ENCODE measurements at places on chromosomes 1 and 21. TPM values are rescaled to one million over a fixed set of nuclear protein-coding genes. Genes with fewer than 3 reads are reported as not detected.
A peak's percentile ranks its signal among the peaks of the same experiment; 100 is the strongest.

- no peaks in the 10 kb centered on the region for H3K27me3 ChIP-seq
- H3K4me3 ChIP-seq: peak overlapping the region; percentile 92
- H3K4me1 ChIP-seq: peaks cover 25% of the 10 kb centered on the region
Observed at GRCh38 chr1:155934936-155935590, 850 bp upstream of the KHDC4 start.

GRCh38 chr1:11198851-11199594, 9.9 kb downstream of the ANGPTL7 start:
- no peak overlapping the region for H3K4me3 ChIP-seq
- H3K27ac ChIP-seq: no peak overlapping the region
- no peak for DNase-seq
- peaks cover 34% of the 10 kb centered on the region for H3K36me3 ChIP-seq
- no peaks in the 10 kb centered on the region for H3K4me1 ChIP-seq

GRCh38 chr1:84800090-84801073, 92.6 kb downstream of the LPAR3 start:
- H3K4me3 ChIP-seq: no peak overlapping the region
- no peak for DNase-seq
- no peaks in the 10 kb centered on the region for H3K4me1 ChIP-seq
- H3K27me3 ChIP-seq: no peaks in the 10 kb centered on the region

DNA sequence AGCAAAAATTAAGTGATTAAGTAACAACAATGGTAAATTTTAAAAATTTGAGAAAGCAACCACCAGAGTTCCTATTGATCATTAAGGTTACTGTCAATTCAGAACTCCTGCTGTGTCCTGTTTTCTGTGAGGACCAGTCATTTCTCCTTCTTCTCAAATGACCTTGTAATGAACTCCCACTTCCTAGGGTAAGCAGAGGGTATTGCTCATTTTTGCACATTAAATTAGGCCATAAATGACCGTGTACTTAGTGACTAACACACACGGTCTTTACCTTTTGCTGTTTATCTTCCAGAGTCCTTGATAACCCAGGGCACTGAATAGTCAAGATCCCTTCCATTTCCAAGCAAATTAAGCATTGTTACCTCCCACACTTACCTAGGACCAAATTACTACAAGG, 227.5 kb upstream of the LYPLAL1 start:
- no peaks in the 10 kb centered on the region for H3K4me1 ChIP-seq
- H3K27ac ChIP-seq: no peak overlapping the region
- DNase-seq: no peak
- no peaks in the 10 kb centered on the region for H3K36me3 ChIP-seq
- H3K4me3 ChIP-seq: no peak overlapping the region

TCHH gene
- total RNA-seq: 0.05 TPM

BSND gene
- not detected for total RNA-seq

SMIM1 gene
- total RNA-seq: 1.8 TPM

CHODL gene
- not detected for total RNA-seq

DNA sequence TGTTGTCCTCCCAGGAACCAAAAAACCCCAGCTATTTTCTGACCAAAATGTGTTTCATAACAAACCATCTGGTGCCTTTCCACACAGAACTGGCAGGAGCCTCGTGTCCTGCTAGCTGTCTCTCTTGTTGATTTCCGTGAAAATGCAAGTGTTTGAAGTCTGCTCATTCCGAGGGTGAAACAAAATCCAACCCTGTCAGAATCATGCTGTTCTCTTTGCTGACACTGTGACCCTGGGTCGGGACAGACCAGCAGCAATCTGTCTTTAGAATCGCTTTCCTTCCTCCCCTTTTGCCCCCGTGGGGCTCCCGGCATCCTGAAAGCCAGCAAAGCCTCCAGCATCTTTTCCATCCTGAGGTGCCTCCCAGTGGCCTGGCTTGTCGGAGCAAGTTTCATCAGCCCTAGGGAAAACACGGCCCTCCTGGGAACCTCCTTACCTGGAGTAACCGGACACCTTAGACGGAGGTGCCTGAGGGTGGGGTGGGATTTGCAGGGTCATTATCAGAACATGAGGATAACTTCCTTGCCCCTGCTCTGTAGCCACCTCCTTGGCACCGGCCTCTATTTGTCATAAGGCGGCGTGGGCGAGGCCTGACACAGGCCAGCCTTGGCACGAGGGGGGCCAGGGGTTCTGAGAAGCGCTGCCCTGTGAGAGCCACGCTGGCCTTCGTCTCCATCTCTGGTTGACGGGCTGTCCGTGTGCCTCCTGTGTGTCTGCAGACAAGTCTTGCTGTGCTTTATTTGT, 24.9 kb downstream of the LDLRAP1 start:
- peaks cover 48% of the 10 kb centered on the region for H3K4me1 ChIP-seq
- no peak overlapping the region for H3K27ac ChIP-seq
- DNase-seq: no peak
- no peak overlapping the region for H3K4me3 ChIP-seq
- H3K36me3 ChIP-seq: peaks cover 12% of the 10 kb centered on the region

DNA sequence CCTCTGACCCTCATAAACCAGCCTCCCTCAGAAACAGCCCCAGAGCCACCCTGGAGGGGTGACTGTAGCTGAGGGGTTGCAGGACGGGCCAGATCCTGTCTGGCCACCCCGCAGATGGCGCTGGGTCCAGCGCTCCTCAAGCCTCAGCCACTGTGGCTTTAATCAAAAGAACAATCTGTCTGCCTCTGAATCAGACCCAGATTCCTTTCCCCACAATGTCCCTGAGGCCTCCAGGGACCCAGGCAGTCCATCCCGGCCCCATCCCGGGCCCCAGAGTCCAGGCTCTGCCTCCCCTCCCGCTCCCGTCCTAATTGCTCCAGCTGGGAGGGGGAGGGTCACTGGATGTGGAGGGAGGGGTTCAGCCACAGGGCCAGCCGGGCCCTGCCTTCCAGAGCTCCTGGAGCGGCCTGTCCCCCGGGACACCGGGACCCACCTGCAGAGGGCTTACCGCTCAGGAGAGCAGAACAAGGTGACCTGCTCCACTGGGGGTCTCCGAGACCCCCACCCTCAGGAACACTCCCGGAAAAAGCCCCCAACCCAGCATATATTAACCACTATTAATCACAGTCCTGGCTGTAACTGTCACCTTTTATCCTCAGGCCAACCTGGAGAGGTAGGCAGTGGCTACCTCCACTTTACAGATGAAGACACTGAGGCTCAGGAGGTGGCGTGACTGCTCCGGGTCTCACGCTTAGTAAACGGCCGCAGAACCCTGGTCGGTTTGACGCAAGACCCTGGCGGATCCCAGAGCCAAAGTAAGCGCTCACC, 836 bp upstream of the FBLIM1 start:
- H3K4me3 ChIP-seq: no peak overlapping the region
- DNase-seq: no peak
- H3K27me3 ChIP-seq: no peaks in the 10 kb centered on the region
- no peaks in the 10 kb centered on the region for H3K36me3 ChIP-seq

DNA sequence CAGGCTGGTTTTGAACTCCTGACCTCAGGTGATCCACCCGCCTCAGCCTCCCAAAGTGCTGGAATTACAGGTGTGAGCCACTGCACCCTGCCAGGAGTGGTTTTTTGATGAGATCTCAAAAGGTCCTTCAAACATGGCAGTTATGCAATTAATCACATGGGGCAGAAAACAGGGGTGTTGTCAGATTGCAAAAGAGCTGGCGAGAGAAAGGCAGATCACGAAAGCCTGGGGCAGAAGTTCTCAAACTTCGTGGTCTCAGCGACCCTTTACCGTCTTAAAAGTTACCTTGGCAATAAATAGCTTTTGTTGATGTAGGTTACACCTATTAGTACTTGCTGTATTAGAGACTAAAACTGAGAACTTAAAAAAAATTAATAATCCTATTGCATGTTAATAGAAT, 16.1 kb downstream of the CNR2 start:
- DNase-seq: no peak
- no peaks in the 10 kb centered on the region for H3K27me3 ChIP-seq
- H3K4me3 ChIP-seq: no peak overlapping the region
- peaks cover 12% of the 10 kb centered on the region for H3K4me1 ChIP-seq
- no peak overlapping the region for H3K27ac ChIP-seq

PALMD gene
- total RNA-seq: 18.3 TPM

DNA sequence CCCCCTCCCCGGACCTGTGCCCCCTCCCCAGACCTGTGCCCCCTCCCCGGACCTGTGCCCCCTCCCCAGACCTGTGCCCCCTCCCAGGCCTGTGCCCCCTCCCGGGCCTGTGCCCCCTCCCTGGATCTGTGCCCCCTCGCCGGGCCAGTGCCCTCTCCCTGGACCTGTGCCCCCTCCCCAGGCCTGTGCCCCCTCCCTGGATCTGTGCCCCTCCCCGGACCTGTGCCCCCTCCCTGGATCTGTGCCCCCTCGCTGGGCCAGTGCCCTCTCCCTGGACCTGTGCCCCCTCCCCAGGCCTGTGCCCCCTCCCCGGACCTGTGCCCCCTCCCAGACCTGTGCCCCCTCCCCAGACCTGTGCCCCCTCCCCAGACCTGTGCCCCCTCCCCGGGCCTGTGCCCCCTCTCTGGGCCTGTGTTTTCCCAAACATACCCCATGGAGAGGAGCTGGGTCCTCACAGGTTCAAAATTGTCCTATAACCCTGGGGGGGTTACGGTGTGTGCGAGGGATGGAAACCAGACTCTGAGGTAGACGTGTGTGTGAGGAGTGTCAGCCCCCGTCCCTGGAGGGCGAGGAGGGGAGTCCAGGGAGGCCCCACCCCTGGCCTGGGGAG, 47.6 kb upstream of the POFUT2 start:
- H3K27ac ChIP-seq: no peak overlapping the region
- H3K27me3 ChIP-seq: no peaks in the 10 kb centered on the region
- DNase-seq: no peak
- no peaks in the 10 kb centered on the region for H3K36me3 ChIP-seq
- peaks cover 4% of the 10 kb centered on the region for H3K4me1 ChIP-seq
- no peak overlapping the region for H3K4me3 ChIP-seq

GRCh38 chr1:111582016-111582415, 37.6 kb upstream of the RAP1A start:
- H3K36me3 ChIP-seq: no peaks in the 10 kb centered on the region
- no peak overlapping the region for H3K27ac ChIP-seq
- peaks cover 1% of the 10 kb centered on the region for H3K4me1 ChIP-seq
- no peaks in the 10 kb centered on the region for H3K27me3 ChIP-seq

CYP4Z1 gene
- 0.09 TPM for total RNA-seq

- no peaks in the 10 kb centered on the region for H3K4me1 ChIP-seq
- no peak overlapping the region for H3K4me3 ChIP-seq
- peaks cover 23% of the 10 kb centered on the region for H3K36me3 ChIP-seq
- H3K27me3 ChIP-seq: no peaks in the 10 kb centered on the region
- no peak overlapping the region for H3K27ac ChIP-seq
- DNase-seq: no peak
Observed at GRCh38 chr21:46357335-46357604, 33.3 kb downstream of the PCNT start.

- no peak overlapping the region for H3K4me3 ChIP-seq
- no peak for DNase-seq
- no peaks in the 10 kb centered on the region for H3K36me3 ChIP-seq
Observed at GRCh38 chr1:95561346-95561745, 327.3 kb downstream of the RWDD3 start.

DNA sequence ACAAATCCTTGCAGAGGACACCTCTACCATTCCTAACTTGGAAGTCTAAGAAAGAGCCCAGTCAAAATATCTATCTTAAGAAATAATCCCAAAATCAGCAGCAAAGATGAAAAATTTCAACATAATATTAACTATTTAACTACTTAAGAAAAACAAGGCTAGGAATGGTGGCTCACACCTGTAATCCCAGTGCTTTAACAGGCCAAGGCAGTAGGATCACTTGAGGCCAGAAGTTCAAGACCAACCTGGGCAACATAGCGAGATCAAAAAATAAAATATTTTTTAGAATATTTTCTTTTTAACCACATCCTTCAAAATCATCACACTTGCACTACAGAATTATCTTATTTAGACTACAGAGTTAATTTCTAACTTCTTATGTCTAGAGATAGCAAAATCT, 4.9 kb downstream of the CNN3 start:
- DNase-seq: no peak
- no peak overlapping the region for H3K27ac ChIP-seq
- H3K27me3 ChIP-seq: no peaks in the 10 kb centered on the region
- H3K4me3 ChIP-seq: no peak overlapping the region

DNA sequence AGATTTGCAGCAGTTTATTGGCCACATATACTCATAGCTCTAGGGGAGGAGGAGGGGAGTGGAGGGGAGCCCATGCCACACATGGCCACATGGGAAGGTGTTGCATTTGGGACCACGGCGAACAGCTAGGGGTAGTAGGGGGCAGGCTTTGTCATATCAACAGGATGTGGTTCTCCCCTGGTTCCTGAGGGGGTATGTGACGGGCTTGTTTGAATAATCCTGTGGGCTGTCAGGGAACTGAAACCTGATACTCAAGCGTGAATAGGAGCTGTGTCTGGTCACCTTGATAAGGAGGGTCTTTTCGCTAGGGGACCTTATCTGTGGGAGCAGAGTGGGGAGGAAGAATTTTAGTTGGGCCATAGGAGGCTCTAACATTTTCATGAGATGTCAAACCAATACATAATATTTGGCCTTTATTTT, 264.7 kb downstream of the CTH start:
- H3K36me3 ChIP-seq: no peaks in the 10 kb centered on the region
- H3K27ac ChIP-seq: no peak overlapping the region
- no peaks in the 10 kb centered on the region for H3K27me3 ChIP-seq
- DNase-seq: no peak

DNA sequence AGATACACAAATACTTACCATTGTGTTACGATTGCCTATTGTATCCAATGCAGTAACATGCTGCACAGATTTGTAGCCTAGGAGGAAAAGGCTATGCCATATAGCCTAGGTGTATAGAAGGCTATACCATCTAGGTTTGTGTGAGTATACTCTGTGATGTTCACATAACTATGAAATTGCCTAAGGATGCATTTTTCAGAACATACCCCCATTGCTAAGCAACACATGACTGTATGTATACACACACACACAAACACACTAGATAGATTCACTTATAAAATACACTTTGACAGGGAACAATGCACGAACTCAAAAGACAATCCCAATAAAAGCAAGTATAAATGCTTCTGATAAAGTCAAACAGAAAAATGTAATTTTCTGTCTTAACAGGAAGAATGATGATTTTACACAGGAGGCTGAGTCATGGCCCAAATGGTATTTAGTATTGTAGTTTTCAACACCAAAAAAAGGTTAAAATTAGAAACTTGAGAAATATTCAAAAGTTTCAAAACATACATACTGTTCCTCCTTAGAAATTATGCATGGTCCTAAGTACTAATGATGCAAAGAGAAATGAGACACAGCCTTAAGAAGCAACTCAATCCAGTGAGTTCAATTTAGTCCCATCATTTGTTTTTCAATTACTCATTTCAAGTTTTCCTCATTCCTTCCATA, 12.2 kb downstream of the FH start:
- no peaks in the 10 kb centered on the region for H3K27me3 ChIP-seq
- no peak overlapping the region for H3K4me3 ChIP-seq
- no peak for DNase-seq
- H3K4me1 ChIP-seq: no peaks in the 10 kb centered on the region

- DNase-seq: no peak
- H3K4me3 ChIP-seq: no peak overlapping the region
- H3K27ac ChIP-seq: no peak overlapping the region
- peaks cover 10% of the 10 kb centered on the region for H3K4me1 ChIP-seq
- H3K36me3 ChIP-seq: no peaks in the 10 kb centered on the region
Observed at GRCh38 chr21:42472521-42472920, 23.5 kb downstream of the RSPH1 start.

All from liver (tissue), 10 donors.